ENCODE measurements at places on chromosomes 2 and 18. TPM values are rescaled to one million over a fixed set of nuclear protein-coding genes. Genes with fewer than 3 reads are reported as not detected.

DNA sequence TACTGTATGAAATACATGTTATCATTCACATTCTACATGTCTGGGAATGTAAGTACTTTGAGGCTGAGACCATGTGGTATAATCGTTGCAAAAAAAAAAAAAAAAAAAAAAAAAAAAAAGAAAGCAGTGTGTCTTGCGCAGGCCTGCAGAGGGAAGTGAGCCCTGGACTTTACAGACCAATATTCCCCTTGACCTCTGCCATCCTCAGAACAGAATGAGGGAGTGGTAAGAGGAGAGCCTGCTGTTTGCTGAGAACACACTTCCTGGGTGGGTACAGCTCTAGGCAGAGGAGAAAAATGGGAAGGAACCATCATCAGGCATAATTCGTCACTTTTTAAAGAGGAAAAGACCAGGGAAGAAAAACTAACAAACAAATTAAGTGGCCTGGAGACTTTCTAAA lies 28.8 kb upstream of the TBC1D8 start:
- DNase-seq: no peak

DNA sequence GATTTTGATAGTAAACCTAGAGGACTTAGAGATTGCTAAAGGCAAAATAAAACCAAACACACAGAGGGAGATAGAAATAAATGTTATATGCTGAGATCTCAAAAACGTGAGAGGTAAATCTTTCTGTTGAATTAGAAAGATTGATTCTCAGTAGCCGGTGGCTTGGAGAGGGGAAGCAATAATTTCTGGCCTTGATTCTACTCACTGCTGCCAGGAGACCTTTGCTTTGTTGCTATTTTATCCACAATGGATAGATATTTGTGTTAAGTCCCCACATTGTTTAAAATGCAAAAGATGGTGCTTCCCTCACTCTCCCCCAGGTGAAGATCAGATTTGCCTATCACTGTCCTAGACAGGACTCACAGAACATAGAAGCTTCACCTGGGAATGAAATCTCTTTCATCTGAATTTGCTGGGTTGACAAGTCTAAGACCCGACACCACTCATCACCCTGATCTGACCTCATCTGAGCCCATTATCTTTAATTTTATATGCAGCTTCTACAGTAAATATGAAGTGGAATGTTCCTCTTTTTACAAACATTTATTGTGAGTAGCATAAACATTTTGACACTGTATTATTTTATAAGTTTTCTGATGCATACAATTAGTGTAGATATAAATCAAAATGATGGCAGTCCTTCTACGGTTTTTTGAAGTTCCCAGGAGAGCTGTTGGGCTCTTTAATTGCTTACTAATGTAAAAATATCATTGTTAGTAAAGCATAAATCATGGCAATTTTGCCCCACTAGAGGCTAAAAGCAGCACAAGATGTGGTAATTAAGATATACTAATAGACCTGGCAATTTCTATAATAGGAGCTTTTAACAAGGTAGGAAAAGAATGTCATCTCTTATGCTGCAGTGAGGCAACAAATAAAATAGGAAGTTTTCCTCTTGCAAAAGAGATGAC lies 149.7 kb downstream of the DCC start:
- no peak for DNase-seq

DNA sequence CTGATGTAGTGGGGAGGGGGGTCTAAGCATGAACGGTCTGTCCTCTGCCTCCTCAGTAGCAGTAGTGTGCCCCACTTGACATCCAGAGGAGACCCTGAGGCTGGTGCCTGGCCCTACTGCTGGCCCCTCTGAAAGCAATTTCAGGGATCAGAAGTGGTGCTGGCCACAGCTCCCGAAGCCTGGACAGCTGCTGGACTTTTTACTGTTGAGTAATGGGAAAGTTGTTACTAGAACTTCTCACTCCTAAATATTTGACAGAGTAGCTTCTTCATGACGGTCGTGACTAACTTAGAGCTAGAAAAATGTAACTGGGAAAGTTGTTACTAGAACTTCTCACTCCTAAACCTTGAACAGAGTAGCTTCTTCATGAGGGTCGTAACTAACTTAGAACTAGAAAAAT lies 23.3 kb downstream of the CTDP1 start:
- no peak for DNase-seq

- DNase-seq: no peak
These were observed 505 bp upstream of the ACYP2 start for GRCh38 chr2:54114936-54115283.

GRCh38 chr2:46422717-46423394 lies 56.5 kb upstream of the TMEM247 start:
- no peak for DNase-seq

- DNase-seq: no peak
These were observed 36.8 kb downstream of the HS6ST1 start for GRCh38 chr2:128281852-128282245.

- DNase-seq: no peak
These were observed 46.7 kb upstream of the GPR17 start for GRCh38 chr2:127599211-127599610.

- no peak for DNase-seq
These were observed 173.0 kb upstream of the REV1 start for GRCh38 chr2:99662761-99663341.

Gene CCDC102B
- 6.5 TPM for total RNA-seq

Gene MAP3K19
- total RNA-seq: not detected

Gene POU3F3
- 26.7 TPM for total RNA-seq

Gene CFAP221
- 3.0 TPM for total RNA-seq

Gene RAB12
- 25.0 TPM for total RNA-seq

Data from neural crest cell (in vitro differentiated cells).